ENCODE measurements at places on chromosomes 2 and 18.

DNA sequence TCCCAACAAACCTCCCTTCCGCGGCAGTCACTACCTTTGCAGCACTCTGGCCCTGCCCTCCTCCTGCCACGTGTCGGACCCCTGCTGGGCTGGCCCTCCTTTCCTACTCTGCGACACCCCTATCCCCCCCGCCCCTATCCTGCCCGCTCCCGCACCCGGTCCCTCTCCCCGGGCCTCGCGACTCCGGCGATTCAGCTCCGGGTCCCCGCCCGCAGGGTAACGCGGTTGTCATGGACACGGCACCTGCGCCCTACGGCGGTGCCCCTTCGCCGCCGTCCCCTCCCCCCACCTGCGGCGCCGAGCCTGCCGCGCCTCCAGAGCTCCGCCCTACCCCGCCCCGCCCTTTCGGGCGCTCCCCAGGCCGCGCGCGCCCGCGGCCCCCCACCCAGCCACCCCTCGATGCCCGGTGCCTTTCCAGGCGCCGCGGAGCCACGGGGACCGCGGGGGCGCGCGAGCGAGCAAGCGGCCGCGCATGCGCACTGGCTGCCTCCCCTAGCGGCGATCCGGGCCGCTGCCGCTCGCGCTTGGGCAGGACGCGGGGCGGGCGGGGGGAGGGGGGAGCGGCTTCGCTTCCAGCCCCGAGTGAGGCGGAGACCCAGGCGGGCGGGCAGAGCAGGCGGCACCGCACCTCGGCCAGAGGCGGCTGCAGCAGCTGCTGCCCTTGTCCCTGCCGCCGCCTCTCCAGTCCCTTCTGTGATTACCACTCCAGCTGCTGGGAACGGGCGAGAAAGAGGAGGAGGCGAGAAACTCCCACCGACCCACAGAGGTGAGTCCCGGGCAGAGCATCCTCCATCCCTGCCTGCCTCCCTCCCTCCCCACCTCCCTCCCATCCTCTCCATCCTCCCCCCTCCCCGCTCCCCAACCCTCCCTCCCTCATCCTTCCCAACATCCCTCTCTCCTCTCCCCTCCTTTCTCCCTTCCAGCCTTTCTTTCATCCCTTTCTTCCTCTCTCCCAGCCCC, at the start of gene CTNNA2:
CTNNA2 (plus strand) TSS at position 610 of the 960 bp plus-strand sequence.
- DNase-seq = no peak

GRCh38 chr2:172101821-172102390, 794 bp downstream of the DLX2 start:
- no peak for DNase-seq

DNA sequence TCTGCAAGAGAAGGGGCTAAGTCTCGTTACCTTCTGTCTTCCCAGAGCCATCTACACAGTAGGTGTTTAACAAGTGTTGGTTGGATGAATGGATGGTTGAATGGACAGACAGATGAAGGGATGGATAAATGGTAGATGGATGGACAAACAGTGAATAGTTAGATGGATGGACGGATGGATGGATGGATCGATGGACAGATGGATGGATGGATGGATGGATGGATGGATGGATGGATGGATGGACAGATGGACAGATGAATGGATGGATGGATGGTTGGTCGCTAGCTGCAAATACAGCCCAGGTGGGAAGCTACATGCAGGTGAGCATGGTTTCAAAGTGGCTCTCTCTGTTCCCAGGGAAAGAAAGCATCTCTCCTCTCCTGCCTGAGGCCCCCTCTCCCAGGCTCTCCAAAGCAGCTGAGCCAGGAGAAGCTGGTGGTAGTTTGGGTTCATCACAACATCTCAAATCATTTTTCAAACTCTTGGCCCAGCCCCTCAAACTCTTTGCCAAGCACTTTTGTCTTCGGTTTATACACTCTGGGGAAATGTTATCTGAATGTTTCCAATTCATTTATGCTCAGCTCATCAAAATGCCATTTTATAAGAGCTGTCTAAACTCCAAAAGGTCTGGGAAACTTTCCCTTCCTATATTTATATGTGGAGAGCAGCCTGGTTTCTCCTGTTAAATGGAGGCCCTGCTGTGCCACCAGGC, 192.7 kb downstream of the ANAPC1 start:
- no peak for DNase-seq

DNA sequence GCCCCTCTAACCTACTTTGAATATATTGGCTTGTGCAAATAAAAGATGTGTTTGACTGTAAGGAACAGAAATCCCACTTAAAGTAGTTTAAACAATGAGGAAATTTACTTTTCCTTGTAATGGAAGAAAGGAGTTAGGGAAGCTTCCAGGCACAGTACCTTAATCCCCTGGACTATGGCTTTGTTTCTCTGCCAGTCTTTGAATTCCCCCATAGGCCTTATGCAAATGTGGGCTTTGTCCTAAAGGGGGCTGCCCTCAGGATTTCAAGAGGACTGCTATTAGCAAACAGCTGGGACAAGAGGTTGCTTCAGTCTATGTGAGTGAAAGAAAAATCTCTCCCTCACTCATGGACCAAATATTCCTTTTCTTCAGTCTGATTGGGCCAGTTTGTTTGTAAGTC, 255.1 kb upstream of the THSD7B start:
- no peak for DNase-seq
